NCI-H345 (cell line): ENCODE measurements at places on chromosomes 1 and 21.

DNA sequence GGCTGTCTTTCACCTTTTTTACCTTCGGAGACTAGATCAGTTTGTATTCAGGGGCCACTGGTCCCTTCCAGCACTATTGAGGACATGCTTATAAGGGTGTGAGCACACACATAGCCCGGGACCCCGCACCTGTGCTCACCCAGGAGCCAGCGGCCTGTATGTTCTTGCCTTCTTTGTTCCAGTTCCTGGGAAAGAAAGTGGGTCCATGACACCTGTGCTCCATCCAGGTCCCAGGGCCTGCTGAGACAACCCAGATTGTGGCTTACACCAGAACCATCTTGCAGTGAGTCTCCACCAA, 207.8 kb downstream of the TOMM20 start:
- DNase-seq = no peak

GRCh38 chr1:99573431-99574217, 72.3 kb upstream of the PALMD start:
- no peak for DNase-seq

GRCh38 chr1:23638188-23638619, 53.4 kb upstream of the RPL11 start:
- no peak for DNase-seq

- DNase-seq = no peak
These were observed 216.3 kb downstream of the KIF26B start for GRCh38 chr1:245370905-245371581.

- no peak for DNase-seq
These were observed 41.8 kb downstream of the TNR start for GRCh38 chr1:175701590-175701989.
